WTC11 (cell line): ENCODE measurements at places on chromosomes 6 and 20. TPM values are rescaled to one million over a fixed set of nuclear protein-coding genes. Genes with fewer than 3 reads are reported as not detected.

The TNNC2 gene
- total RNA-seq = 2.7 to 3.6 TPM (median 3.0 TPM) in 3 replicates

The KIF6 gene
- 0.53 to 0.92 TPM (median 0.57 TPM) in 3 replicates for total RNA-seq

DNA sequence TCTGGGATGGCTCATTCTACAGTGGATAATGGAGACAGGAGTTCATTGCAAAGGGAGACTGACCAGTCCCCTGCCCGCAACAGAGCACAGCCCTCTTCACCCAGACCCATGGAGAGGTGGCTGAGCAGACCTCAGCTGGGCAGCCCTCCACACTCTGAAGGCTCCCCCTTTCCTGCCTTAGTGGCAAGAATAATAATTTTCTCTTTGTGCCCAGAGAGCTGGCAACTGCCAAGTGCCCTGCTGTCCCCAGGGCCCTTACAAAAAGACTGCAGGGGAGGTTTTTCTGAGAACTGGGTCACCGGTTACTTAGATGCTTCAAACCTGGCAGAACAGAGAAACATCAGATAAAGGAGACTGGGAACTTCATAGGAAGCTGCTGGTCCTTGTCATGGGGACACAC, 35.4 kb upstream of the ZNFX1 start:
- DNase-seq = no peak

The TBC1D20 gene
- total RNA-seq = 14.6 to 15.6 TPM (median 15.4 TPM) in 3 replicates

The PPP1R14C gene
- total RNA-seq = 0.66 to 1.1 TPM (median 0.80 TPM) in 3 replicates

DNA sequence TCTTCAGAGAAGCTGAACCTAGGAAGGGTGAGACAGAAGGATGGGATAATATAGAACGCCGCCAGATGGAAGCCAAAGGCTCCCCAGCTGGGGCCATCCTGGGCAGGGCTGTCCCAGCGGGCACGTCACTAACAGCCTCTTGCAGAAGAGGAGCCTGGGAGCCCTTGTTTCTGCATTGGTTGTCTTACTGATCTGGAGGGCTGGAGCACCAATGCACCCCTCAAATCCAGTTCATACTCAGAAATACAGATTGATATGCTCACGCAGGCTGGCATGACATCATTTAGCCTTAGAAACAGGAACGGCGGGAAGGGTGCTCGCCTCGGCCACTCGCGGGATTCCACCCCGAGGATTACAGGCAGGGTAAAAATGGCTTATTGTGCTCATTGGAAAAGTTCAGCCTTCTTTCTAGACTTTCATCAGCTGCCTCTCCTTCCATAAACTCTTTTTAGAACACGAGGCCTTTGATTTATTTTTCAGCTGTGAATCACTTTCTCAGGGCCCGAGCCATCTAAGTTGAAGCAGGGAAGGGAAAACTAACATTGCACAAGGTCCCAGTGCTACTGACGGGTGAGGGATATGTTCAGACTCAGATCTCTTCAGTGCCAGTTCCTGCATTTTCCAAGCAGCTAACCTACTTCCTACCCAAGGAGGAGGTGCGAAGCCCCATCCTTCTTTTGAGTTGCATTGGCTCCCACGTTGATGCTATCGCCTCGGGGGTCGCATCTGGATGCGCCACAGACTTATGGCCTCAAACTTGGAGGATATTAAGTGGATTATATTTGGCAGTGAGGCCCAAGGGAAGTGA, 82.3 kb downstream of the GMPR start:
- no peak for DNase-seq

The CNBD2 gene
- total RNA-seq = 2.2 to 3.8 TPM (median 2.9 TPM) in 3 replicates

DNA sequence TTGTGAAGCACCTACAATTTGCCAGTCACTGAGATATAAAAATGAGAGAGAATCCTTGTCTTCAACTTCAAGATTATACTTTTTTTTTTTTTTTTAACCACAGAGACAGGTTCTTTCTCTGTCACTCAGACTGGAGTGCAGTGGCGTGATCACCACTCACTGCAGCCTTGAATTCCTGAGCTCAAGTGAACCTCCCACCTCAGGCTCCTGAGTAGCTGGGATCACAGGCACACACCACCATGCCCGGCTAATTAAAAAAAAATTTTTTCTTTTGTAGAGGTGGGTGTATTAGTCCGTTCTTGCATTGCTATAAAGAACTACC, 51.6 kb upstream of the PMEPA1 start:
- no peak for DNase-seq

- DNase-seq = no peak
Observed at GRCh38 chr6:45494416-45495135, 116.8 kb upstream of the SUPT3H start.

The WFDC10B gene
- 0.42 to 0.62 TPM (median 0.53 TPM) in 3 replicates for total RNA-seq
